ENCODE measurements at places on chromosomes 3 and 15. TPM values are rescaled to one million over a fixed set of nuclear protein-coding genes. Genes with fewer than 3 reads are reported as not detected.

The CLEC3B gene
- total RNA-seq: 8.9 TPM

DNA sequence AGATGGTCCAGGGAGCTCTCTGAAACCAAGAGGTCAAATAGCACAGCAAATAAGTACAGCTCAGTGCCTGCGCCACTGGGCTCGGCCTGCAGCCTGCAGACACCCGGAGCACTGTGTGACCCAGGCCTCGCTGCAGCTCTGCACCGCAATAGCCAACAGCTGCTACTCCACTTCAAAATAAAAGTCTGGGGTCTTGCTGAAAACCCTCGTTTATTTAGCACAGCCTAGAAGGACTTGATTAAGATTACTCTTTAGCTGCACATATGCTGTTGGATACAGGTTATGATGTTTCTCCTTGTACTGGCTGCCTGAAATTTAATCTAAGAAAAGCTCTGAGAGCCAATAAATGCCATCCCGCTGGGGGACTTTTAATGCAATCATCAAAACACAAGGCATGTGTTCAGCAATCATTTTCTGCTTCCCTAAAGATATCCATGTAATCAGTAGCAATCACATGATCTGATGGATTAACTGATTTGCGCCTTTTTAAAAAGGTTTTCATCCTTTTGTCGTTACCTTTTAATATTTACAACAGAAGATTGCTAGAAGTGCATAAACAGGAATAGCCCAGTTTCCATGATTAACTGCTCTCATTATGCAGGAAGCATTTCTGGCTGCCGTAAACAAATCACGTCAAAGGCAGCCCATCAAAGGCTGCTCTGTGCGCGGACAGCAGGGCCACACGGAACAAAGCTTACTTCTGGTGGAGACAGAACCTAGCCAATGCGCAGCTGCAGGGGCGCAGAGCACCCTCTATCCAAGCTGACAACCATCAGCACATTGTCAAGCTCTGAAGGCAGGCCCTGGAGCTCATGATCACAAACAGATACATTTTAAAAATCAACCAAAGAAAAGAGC lies 58.8 kb downstream of the CLASP2 start:
- peak; percentile 42 for DNase-seq

The SYNPR gene
- not detected for total RNA-seq

- no peak for DNase-seq
Observed at GRCh38 chr15:69490356-69491037, 37.9 kb downstream of the RPLP1 start.

GRCh38 chr3:155217591-155217990 lies 75.9 kb downstream of the STRIT1 start:
- DNase-seq: no peak

DNA sequence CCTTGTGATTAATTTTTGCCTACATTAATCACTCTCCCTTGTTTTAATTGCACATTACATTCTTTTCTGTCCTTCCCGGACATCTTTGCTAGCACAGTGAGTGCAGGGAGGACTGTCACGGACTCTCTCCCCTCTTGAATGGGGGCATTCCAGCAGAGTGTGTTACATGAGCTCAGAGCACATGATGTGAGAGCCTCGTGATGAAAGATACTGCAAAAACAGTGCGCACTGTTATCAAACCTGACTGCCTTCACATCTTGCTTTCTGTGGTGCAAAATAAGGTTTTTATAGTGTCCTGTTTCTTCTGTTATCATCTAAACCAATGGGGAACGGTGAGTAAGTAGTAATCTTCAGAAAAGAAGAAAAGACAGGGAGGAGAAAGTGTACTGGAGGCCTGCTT lies 167.5 kb downstream of the PGPEP1L start:
- DNase-seq: no peak

- DNase-seq: no peak
Observed at GRCh38 chr3:32870373-32871095, 52.7 kb downstream of the TRIM71 start.

The RNF7 gene
- total RNA-seq: 20.7 TPM

The SCG5 gene
- 12.6 TPM for total RNA-seq

DNA sequence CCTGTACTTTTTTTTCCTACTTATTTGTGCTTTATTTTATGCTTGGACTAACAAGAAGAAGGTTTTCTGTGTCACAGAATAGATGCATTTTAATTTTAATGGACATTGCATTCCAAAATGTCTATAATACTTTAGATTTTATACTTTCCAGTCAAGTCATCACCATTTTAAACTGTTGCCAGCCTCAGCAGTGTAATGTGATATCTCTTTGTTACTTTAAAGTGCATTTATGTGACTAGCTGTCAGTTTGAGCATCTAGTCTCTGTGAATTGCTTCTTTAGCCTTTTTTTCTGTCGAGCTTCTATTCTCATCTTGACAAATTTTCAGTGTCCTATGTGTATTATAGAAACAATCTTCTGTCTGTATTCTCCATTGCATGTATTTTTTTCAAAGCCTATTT lies 511.4 kb upstream of the CBLB start:
- DNase-seq: no peak

The PRSS50 gene
- 0.25 TPM for total RNA-seq

DNA sequence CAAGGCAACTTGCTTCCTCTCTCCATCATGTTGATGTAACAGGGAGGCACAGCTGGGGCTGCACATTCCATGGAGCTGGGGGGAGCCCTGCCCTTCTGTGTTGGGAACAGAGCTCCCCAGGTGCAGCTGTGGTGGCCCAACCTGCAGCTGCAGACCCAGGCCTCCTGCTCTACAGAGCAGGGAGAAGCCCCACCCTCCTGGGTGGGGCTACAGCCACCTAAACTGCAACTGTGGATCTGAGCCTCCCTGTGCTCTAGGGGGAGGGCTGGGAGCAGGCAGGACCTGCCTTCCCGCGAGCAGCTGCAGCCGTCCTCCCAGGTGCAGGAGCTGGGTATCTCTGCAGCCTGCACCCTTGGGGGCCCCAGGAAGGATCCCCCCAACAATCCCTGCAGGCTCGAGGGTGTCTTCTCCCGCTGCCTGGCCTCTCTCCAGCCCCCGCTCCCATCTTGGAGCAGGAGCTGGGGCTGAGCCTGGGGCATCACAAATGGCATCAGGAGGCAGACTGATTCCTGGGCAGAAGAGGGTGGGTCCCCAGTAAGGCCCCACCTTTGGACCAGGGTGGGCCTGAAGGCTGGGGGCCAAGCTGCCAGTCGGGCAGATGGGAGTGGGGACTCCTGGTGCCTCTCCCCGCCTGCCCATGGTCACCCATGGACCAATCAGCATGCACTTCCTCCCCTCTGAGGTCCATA lies 7.4 kb downstream of the LRRC58 start:
- no peak for DNase-seq

The SPATA12 gene
- total RNA-seq: not detected

GRCh38 chr3:76352051-76352450 lies 566.7 kb upstream of the ZNF717 start:
- no peak for DNase-seq

GRCh38 chr3:73475717-73476116 lies 149.0 kb downstream of the PDZRN3 start:
- no peak for DNase-seq

GRCh38 chr15:77115179-77115578 lies 44.3 kb upstream of the TSPAN3 start:
- DNase-seq: no peak

The GBE1 gene
- 24.3 TPM for total RNA-seq

The SKIL gene
- total RNA-seq: 20.0 TPM

The P2RY14 gene
- total RNA-seq: 0.37 TPM

- DNase-seq: no peak
Observed at GRCh38 chr15:50977162-50977561, 68.7 kb downstream of the AP4E1 start.

GRCh38 chr3:195421400-195421799 lies 21.4 kb downstream of the ACAP2 start:
- DNase-seq: no peak

GRCh38 chr3:193598202-193598601 lies 5.2 kb downstream of the OPA1 start:
- no peak for DNase-seq

- no peak for DNase-seq
Observed at GRCh38 chr3:49924683-49925082, 4.9 kb downstream of the MON1A start.

The AADACL2 gene
- total RNA-seq: not detected

GRCh38 chr3:73503781-73504180 lies 121.0 kb downstream of the PDZRN3 start:
- no peak for DNase-seq

GRCh38 chr3:5799398-5799797 lies 611.9 kb downstream of the EDEM1 start:
- DNase-seq: no peak

The SCN5A gene
- 0.14 TPM for total RNA-seq

GRCh38 chr3:5191555-5192304 lies 4.2 kb downstream of the EDEM1 start:
- no peak for DNase-seq

The APBA2 gene
- 2.9 TPM for total RNA-seq

DNA sequence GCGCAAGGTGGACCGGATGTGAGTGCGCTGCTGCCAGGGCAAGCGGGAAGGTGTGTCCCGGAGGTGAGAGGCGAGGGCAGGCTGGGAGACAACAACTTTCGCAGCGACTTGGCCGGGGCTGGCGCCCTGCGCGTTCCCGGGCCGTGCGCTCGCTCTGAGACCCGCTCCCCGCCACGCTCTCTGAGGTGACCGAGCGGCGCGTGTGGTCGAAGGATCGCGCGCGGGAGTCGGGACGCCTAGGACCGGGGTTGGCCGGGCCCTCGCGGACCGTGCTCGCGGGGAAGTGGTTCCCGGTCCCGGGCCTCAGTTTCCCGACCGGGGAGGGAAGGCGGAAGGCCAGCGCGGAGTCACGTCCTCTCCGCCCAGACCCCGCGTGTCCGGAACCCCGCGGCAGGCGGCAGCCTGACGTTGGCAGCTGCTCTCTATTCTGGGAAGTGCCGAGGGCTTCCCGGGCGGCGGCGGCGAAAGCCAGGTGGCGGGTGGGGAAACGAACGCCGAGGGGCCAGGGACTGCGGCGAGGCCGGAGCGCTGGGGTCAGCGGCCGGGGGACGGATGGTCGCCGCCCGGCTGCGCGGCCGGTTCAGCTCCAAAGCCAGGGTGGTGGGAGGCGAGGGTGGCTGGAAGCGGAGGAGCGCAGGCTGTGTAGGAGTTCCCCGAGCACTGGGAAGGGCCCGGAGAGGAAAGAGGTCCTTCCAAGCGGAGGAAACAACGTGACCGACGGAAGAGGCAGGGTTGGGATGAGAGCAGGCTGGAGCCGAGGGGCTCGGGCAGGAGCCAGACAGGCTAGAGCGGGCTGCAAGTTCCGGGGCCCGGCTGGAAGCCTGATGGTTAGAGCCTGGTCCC lies 1.0 kb upstream of the IGF2BP2 start:
- peak; percentile 64 for DNase-seq

DNA sequence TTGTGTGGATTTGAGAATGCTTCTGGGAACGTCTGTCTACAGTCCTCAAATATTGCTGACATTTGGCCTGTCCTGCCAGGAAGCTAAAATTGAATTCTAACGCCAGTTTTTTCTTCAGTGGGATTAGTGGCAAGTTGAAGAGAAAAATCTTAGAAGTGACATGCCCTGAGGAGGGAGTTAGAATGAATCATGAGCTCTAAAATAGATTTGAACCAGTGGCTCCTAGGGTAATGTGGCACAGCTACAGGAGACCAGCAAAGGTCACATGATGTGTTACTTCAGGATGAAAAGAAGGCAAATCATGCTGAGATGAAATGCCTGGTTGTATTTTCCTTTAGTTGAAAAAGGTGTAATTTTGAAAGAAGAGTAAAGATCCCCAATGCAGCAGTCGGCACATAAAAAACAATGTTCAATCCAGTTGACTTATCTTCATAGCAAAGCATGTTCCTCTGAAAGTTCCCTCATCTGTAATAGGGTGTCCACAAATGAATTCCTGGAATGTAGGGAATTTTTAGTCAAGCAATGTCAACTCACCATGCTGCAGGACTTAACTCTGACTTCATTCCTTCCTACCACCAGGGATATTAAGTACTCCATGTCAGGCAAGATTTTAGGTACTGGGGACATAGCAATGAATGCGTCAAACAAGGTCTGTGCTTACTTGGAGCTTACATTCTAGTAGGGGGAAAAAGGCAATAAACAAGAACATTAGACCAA lies 171.6 kb downstream of the CADPS start:
- DNase-seq: no peak

The TLNRD1 gene
- 3.5 TPM for total RNA-seq

- DNase-seq: no peak
Observed at GRCh38 chr3:197019021-197019420, 10.6 kb downstream of the MELTF start.

GRCh38 chr15:100301910-100302431 lies 39.8 kb downstream of the ADAMTS17 start:
- DNase-seq: no peak

DNA sequence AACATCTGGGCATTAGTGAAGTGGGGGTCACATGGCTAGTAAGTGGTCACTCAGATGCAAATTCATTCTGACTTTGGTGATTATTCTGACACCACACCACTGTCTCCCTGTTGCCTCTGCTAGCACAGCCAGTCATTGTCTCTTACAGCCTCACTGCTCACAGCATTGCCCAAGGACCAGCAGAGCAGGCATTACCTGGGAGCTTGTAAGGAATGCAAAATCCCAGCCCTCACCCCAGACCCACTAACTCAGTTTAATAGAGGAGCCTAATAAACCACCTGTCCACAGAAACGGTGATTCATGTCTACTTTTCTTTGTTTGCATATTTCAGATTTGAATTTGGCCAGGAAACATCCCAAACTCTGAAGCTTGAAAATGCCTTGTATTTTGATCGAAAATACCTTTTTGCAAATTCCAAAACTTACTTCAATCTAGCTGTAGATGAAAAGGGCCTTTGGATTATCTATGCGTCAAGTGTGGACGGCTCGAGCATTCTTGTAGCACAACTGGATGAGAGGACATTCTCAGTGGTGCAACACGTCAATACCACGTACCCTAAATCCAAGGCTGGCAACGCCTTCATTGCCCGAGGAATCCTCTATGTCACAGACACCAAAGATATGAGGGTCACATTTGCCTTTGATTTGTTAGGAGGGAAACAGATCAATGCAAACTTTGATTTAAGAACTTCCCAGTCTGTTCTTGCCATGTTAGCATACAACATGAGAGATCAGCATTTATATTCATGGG lies 62.7 kb downstream of the GLDN start:
- no peak for DNase-seq

GRCh38 chr15:69319384-69320375 lies 21.0 kb downstream of the PAQR5 start:
- DNase-seq: no peak

The GABRA5 gene
- not detected for total RNA-seq

DNA sequence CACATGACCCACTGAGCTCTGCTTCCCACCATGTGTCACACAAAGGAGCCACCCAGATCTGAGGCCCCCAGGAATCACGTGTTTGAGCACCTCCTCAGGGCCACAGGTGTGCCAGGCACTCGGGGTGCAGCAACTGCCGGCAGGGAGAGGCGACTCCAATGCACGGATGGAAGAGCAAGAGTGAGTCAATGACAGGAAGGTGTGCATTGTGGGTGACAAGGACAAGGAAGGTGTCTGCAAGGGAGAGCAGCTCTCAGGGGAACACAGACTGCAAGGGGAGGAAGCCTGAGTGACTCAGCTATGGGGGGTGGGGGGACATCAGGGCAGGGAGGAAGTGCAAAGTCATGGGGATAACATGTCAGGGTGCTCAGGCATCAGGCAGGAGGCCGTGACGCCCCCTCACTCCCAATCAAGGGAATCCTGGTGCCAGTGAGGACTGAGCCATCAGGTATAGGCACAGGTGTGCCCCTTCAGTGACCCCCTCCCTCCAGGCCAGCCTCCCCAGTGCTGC lies 67.4 kb downstream of the NUP210 start:
- DNase-seq: no peak

The XCR1 gene
- total RNA-seq: under 0.01 TPM
